Stimulated activated CD4-positive, alpha-beta T cell treated with anti-CD3 and anti-CD28 coated beads, Interleukin-1b, Interleukin-23, amount 100 ng/mL, for 1 hour (primary cell): ENCODE measurements at places on chromosomes 1 and 21.

DNA sequence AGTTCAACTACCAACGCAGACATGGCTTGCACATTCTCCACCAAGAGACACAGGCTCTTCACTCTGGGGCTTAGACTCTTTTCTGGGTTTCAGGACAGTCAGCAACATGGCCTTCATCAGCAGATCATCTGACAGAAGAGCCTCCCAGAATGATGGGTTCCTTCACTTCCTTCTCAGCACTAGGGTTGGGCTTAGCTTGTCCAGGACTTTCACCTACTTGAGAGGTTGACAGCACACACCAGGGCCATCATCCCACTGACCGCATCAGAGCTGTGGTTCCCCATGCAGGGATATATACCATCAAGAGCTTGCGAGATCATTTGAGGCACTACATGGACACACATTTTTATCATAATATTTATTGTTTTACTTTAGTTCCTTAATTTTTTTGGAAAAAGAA is 10.4 kb upstream of the NCF2 start:
- no peak for DNase-seq

DNA sequence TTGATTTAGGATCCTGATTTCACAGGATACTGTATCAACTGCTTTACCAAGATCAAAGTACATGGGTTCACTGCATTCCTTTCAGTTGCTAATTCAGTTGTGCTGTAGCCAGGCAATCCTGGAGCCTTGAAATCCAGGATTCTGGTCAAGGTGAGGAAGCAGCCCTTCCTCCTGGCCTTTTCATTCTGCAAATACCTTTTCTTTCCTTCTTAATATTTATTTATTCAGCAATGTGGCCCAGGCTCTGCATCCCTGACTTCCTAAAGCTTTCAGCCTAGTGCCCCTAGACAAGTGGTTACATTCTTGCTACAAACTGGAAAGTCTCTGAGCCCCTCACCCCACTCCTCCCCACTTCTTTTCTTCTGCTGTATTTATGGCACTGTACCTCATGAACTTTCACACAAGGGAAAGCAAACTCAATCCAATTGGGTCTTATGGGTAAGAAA is 16.2 kb downstream of the LRRC8D start:
- DNase-seq = no peak

- DNase-seq = no peak
Measured at GRCh38 chr1:155012026-155012546, 9.5 kb downstream of the ZBTB7B start.

- peak; percentile 9 for DNase-seq
Measured at GRCh38 chr1:35505911-35506798, 51.0 kb downstream of the KIAA0319L start.

- DNase-seq = no peak
Measured at GRCh38 chr1:176187001-176187400, 20.1 kb downstream of the COP1 start.

DNA sequence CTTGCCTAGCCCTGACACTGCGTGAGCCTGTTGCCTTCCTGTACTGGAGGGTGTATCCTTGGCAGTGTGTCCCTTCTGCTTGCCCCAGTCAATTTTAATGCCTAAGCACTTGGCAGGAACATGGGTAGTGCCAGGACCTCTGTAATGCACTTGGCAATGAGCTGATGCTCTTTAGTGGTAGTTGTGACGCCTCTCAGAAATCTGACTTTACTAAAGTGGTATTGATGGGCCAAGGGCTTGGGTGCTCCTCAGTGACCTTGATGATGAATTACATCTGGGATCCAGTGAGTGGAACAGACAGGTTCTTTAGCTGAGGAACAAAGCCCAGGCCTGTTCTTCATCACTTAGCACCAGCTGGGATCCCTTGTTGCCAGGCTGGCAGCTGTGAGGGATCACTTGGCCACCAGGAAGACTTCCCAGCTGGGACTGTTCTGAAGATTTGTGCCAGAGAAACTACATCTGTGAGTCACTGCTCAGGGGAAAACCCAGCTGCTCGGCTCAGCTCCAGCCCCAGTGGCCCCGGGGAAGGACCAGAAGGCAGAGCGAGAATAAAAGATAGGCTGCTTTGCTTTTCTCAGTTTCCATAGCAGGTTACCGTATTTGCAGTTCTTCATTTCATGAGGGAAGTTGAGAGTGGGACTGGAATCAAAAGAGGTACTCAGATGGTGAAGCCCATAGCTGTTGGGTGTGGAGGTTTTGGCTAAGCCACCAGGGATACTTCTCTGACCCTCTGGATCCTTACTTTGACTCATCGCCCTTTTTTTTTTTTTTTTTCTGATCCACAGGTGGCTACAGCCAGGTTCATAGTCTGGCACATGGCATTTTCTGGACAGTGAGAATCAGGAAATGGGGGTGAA is 28.5 kb upstream of the KCNA2 start:
- DNase-seq = peak; percentile 21

- no peak for DNase-seq
Measured at GRCh38 chr1:44780583-44781121, 5.3 kb downstream of the RPS8 start.
